Stimulated activated CD4-positive, alpha-beta T cell treated with anti-CD3 and anti-CD28 coated beads, Interleukin-12 subunit alpha, Interleukin-12 subunit beta, amount 100 ng/mL, for 24 hours (primary cell): ENCODE measurements at places on chromosomes 12 and 14.

GRCh38 chr14:92492258-92492657, 21.3 kb upstream of the RIN3 start:
- DNase-seq = no peak

- no peak for DNase-seq
Observed at GRCh38 chr14:104155513-104155912, 17.1 kb downstream of the KIF26A start.

DNA sequence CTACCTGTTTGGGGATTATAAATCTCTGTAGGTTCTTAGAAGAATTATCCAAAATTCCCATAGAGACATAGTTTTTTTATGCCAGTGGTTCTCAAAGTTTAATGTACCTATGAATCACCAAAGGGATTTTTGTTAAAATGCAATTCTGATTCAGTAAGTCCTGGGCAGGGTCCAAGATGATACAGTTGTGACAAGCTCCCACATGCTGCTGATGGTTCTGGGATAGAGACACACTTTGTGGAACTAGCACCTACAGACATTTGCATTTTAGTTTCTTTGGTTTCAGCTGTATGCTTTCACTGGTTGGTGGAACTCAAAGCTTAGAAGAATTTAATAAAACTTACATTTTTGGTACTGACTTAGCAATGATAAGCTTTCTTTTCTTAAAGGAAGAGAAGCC, 80.4 kb downstream of the PTCSC3 start:
- DNase-seq = no peak

DNA sequence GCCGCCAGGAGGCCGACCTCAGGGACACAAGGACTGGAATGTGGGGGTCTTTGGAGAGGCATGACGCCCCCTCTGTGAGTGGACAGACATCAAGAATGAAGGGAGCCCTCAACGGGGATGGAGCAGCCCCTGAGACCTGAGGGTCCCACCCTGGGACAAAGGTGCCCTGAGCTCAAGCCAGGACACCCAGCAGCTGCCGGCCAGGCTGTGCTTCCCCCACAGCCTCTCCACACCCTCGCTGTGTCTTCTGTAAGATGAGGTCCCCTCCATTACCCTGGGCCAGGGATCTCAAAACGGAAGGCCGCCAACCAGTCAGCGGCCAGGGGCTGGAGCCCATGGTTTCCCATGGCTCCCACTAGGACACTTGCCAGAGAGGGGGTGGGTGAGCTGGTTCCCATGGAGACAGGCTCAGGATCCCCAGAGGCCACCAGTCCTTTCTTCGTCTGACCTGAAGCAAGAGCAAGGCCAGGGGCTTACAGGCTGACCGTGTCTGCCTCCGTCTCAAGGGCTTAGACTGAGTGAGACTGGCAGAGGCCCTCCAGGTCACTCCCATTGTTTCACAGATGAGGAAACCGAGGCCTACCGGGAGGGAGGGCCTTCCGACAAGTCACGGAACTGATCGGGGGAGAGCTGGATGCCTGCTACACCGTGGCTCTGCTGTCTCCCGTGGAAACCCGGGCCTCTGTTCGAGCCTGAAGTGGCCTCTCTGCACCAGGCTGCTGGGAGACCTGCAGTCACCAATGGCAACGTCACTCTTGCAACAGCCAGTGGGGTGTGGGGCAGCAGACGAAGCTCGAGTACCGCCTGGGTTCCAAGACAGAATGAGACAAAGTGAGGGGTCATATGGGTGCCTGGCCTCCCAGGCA, 91.7 kb upstream of the DIO3 start:
- DNase-seq = no peak

GRCh38 chr14:20116748-20117147, 6.2 kb downstream of the OR4K17 start:
- DNase-seq = no peak

GRCh38 chr14:32513571-32514009, 184.5 kb downstream of the AKAP6 start:
- no peak for DNase-seq

- DNase-seq = no peak
Observed at GRCh38 chr14:64279704-64280668, 14.2 kb downstream of the ESR2 start.
